ENCODE measurements at places on chromosomes 13 and 19.

DNA sequence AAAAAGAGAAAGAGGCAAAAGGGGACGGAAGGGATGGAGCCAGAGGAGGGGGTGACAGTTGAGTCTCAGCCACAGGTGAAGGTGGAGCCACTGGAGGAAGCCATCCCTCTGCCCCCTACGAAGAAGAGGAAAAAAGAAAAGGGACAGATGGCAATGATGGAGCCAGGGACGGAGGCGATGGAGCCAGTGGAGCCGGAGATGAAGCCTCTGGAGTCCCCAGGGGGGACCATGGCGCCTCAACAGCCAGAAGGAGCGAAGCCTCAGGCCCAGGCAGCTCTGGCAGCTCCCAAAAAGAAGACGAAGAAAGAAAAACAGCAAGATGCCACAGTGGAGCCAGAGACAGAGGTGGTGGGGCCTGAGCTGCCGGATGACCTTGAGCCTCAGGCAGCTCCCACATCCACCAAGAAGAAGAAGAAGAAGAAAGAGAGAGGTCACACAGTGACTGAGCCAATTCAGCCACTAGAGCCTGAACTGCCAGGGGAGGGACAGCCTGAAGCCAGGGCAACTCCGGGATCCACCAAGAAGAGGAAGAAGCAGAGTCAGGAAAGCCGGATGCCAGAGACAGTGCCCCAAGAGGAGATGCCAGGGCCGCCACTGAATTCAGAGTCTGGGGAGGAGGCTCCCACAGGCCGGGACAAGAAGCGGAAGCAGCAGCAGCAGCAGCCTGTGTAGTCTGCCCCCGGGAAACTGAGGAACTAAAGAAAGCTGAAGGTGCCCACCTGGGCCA is 2.5 kb downstream of the POLR1G start:
- no peak for DNase-seq

DNA sequence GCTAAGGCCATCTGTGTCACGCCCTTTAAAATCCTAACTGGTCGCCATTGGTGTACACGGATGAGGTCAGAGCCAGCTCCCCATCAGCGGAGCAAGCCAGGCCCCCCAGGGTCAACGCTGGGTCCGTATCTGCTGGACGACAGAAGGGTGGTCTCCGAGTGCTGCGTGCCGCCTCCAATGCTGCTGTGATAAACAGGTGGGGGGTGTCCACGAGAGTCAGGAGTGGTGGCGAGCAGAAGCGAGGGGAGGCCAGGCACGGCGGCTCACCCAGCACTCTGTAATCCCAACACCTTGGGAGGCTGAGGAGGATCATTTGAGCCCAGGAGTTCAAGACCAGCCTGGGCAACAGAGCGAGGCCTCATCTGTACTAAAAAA is 30.8 kb upstream of the CACTIN start:
- DNase-seq, result no peak

DNA sequence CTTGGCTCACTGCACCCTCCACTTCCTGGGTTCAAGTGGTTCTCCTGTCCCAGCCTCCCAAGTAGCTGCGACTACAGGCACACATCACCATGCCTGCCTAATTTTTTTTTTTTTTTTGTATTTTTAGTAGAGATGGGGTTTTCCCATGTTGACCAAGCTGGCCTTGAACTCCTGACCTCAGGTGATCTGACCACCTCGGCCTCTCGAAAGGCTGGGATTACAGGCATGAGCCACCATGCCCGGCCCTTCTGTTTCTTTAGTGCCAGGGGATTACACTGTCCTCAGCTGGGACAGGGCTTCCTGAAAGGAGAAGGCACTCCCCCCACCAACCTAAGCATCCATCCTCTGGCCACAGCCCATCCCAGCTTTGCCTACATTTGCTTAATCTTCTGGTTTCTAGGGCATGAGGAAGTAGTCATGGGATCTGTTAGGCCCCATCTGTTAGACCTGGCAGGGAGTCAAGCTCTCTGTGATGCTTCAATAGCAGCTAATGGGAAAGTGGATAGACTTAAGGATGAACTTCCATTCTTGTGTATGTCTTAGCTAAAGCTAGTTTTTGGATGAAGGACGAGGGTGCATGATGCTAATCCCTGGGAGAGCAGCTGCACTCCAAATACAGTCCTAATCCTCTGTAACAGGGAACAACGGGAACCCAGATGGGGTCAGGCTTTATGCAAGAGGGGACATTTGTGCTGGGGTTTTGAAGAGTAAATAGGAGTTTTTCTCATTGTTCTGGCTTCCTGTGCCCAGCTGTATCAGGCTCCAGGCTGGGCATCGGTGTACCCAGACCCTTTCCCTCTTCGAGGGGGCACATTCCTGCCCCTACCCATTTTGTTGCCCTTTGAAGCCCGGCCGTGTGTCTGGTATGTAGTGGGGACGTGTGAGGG is 2.6 kb downstream of the VAV1 start:
- DNase-seq, result no peak

- DNase-seq, result no peak
Observed at GRCh38 chr13:41548910-41549309, 91.6 kb downstream of the RGCC start.

DNA sequence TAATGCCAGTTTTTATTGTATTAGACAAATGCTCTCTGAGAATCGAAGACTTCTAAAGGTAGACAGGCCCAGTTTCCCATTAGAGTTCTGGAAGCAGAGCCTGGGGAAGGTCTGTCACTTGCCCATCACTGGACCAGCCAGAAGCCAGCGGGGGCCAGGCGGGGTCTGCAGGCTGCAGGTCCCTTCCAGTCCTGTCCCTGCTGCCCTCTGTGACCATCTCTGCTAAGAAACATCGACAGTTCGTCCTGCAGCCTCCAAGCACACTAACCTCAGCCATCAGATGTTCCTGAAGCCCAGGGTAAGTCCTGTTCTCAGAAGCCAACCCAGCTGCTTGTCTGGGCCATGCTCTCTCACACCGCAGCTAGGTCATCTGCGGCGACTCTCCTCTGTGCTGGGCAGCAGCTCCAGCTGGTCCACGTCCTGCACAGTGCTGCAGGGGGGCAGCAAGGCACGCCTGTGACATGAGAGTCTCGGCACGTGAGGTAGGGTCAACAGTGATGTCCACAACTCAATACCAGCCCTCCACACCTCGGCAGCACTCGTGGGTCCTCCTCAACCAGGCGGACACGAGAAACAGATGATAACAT is 2.9 kb upstream of the ADPRHL1 start:
- no peak for DNase-seq

DNA sequence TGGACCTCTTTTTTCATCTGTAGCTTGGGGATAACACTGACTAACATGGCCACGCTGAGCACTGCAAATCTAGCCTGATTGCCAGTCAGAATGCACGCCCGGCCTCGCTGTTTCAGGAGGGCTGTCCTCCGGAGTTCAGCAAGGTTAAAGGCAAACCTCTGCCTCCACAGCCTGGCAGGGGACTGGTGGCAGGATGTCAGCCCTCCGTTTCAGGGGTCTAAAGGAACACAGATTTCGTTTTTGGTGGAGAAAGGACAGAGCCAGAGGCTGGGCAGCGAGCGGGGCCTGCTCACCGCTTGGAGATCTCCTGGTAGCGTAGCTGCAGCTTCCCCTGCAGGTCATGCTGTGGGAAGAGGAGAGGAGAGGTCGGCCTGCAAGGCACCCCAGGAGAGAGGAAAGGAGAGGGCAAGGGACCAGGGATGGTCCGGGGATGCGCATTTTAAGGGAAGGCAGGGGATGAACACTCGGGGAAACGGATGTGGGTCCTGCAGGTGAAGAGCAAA is 560 bp downstream of the NDUFA7 start:
- DNase-seq, result no peak

DNA sequence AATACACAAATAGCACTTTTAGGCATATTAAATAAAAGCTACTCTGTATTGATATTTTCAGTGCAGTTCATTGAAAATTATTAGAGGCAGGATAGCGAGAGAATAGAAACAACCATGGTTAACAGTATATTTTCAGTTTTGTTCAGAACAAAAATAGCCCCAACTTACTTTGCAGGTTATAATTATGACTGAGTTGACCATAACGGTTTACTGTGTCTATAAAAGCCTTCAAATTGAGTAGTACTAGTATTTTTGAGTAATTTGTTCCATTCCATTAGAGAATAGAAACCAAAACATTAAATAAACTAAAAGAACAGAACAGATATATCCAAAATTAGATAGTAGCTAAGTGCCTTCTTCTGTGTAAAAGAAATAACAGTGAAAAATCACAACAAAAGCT is 1108.4 kb upstream of the PCDH20 start:
- DNase-seq, result no peak

GRCh38 chr13:74090397-74090796 is 43.8 kb downstream of the KLF12 start:
- DNase-seq, result no peak

DNA sequence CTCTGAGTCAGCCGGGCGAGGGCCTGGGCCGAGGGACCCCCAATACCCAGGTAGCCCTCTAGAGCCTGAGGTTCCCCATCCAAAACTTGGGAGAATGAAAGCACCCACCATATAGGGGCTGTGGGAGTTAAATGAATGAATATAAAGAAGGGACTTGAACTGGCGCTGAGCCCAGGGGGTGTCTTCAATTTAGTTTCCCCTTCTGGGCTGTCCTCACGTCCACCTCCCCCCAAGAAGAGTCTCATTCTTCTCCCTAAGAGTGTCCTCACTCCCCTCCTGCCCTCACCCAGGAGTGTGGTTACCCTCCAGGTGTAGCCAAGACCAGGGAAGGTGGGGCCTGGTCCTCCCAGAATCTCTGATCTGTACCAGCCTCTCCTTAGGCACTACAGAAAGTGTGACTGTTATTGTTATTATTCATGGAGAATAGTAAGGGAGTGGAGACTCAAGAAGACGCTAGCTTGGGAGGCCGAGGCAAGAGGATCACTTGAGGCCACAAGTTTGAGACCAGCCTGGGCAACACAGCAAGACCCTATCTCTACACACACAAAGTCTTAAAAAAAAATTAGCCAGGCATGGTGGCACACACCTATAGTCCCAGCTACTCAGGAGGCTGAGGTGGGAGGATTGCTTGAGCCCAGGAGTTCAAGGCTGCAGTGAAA is 2.7 kb downstream of the CD79A start:
- no peak for DNase-seq

Data from hypothalamus (tissue), 51 donors.